ENCODE measurements at places on chromosomes 1 and 21.

DNA sequence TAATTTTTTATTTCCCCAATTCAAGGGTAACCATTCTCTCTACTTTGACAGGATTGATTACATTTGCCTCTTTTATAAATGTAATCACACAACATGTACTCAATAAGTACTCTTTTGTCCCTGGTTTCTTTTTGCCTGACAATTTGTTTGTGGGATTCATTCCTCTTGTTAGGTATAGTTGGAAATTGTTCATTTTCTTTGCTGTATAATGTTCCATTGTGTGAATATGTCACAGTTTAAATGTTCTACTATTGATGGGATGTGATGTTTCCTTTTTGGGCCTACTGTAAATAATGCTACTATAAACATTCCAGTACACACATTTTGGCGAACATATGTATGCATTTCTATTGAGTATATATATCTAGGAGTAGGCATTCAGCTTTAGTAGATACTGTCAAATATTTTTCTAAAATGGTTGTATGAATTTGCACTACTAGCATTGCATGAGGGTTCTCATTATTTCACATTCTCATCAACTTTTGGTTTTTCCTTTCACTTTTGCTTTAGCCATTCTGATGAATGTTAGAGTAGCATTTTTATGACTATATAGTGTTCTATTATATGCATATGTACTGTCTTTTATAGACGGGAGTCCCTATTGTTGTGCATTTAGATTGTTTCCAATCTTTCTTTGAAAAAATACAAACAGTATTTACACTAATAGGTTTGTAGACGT lies 35.0 kb upstream of the PRKACB start:
- no peak for DNase-seq

- no peak for DNase-seq
These were observed 48.1 kb upstream of the FOXO6 start for GRCh38 chr1:41312991-41313645.

GRCh38 chr1:226762988-226763904 lies 24.2 kb upstream of the ITPKB start:
- no peak for DNase-seq

- DNase-seq = no peak
These were observed 1554.0 kb downstream of the KCNT2 start for GRCh38 chr1:195054217-195054687.

DNA sequence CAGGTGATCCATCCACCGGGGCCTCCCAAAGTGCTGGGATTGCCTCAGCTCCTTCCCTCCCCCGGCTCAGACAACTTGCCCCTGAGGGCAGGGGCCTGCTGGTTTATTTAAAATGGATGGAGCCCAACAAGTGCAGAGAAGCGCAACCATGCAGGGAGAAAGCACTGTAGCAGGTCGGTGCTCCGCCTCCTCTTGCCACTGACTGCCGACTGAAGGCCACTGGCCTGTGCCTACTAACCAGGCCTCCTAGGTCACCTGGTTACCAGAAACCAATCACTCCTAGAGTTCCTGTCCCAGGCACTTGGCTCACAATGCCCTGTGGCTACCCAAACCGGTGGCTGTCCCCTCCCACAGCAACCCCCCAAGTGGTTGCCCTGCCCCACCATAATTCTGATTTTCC lies 35.9 kb downstream of the ZNF695 start:
- DNase-seq = no peak

GRCh38 chr1:223269006-223269405 lies 95.0 kb downstream of the SUSD4 start:
- DNase-seq = no peak

DNA sequence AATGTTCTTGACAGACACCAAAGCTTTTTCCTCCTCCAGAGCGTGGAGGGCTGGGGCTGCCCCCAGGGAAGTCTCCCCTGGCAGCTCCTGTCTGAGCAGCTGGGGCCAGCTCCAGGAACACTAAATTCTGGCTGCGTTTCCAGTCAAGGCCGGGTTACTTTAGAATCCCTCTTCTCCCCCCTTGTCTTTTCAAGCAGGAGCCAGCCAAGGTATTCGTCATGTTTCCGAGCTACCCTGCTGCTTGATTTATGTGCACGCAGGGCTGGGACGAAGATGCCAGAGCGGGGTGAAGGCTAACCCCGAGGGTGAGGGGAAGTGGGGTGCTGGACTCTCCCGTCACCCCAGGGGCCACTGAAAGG lies 68.1 kb upstream of the ANGPTL1 start:
- no peak for DNase-seq

GRCh38 chr1:235067396-235068157 lies 61.1 kb downstream of the TOMM20 start:
- peak; percentile 24 for DNase-seq

GRCh38 chr1:86866665-86867064 lies 47.3 kb downstream of the SELENOF start:
- no peak for DNase-seq

DNA sequence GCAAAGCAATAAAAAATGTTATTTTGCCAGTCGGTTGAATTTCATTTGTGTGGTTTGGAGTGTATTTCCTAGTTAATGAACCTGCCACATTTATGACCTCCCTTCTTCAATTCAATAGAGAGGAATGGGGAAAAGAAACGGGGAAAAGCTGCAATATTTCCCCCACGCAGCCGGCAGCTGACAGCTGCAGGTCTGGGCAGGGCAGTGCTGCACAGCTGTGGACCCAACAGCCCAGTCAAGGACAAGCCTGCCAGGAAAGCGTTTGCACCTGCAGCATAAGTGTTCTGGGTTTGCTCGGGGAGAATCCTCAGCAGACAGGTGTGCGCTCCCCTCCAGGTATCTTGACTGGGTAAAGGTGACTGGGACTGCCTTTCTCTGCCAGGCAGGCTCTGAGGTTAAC lies 53.4 kb downstream of the FBXO2 start:
- no peak for DNase-seq

DNA sequence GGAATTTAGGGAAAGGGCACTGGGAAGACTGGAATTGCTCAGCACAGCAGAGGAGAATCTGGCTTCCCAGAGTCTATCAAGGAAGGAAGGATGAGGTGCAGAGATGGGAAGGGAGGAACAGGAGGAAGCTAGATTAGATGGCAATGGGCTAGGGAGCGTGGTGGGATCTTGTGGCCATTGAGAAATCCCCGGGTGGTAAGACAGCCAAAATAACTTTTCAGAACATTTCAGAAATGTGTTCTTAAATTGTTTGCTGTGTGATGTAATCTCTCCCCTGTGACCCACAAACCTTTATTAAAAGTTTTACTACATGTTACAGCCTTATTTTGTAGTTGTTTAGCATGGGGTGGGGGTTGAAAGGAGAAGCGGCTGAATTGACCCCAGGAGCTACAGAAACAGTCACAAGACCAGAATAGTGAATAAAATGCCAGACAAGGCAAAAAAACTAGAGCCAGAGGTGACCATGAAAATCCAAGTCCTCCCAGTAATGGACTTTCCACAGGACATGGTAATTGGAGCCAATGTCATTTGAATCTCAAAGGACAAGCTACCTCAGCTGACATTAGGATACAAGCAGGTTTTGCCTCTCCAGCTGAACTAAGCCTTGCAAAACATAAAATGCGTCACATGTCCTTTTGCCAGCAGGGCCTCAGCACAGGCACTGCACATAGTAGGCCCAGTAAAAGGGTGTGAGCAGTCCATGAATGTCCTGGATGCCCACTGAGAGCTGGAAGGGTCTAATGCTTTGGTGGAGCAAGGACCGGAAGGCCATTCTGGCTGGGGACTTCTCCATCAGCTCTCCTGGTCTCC lies 980 bp upstream of the AHCYL1 start:
- DNase-seq = no peak

GRCh38 chr1:215045698-215046308 lies 36.7 kb upstream of the KCNK2 start:
- DNase-seq = no peak

- no peak for DNase-seq
These were observed 69.7 kb downstream of the CD46 start for GRCh38 chr1:207821464-207822045.

- DNase-seq = no peak
These were observed 1.2 kb upstream of the DENND1B start for GRCh38 chr1:197776351-197777105.

GRCh38 chr1:244060686-244061085 lies 9.6 kb downstream of the ZBTB18 start:
- no peak for DNase-seq

- no peak for DNase-seq
These were observed 110.9 kb upstream of the C1orf174 start for GRCh38 chr1:4010814-4011605.

GRCh38 chr1:25929016-25929415 lies 22.8 kb upstream of the STMN1 start:
- no peak for DNase-seq

GRCh38 chr21:35711213-35711612 lies 349.1 kb downstream of the SETD4 start:
- no peak for DNase-seq

DNA sequence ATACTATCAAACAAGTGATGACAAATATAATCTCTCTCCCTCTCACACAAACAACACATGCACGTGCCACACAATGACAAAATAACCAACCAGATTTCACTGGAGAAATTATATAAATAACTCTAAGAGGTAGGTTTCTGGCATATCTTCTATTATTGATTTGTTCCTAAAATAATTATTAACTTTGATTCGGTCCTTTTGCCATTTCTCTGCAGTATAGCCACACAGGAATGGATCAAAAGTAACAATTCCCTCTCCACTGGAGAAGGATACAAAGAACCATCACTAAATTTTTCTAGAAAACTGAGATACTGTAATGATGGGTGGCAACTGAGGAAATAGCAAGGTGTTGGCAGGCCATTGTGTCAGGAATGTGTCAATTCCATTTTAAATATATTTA lies 33.4 kb downstream of the ARNT start:
- DNase-seq = no peak

DNA sequence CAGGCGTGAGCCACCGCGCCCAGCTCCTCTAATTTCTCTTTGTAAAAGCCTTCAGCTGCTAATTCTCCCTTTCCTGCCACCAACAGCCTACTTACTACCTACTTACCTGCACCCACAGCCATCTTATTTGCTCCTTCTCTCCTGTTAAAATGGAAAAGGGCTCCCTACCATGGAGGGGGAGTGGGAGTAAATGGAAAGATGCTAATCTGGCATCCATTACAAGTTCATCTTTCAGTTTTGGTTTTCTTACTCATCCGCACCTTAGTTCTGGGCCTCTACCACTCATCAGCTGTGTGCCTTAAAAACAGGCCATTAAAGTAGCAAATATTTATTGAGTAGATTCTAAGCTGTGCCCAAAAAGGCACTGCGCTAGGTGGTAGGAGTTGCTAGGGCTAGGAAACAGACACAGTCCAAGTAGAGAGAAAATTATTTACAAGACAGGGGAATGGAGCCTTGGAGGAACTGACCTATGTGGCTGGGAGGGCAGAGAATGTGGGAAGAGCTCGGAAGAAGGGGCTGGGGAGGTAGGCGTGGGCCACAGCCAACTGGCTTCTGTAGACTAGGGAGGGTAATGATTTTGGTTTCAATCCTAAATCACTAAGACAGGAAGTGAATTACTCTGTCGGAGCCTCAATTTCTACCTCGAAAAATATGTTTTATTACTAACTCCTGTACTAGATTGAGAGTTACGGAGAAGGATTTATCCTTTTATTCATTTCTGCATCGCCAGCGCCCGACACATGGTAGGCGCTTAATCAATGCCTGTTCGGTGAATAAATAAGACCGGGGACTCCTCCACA lies 685 bp upstream of the DDI2 start:
- DNase-seq = no peak

GRCh38 chr1:25650289-25650576 lies 33.6 kb downstream of the MAN1C1 start:
- DNase-seq = no peak

DNA sequence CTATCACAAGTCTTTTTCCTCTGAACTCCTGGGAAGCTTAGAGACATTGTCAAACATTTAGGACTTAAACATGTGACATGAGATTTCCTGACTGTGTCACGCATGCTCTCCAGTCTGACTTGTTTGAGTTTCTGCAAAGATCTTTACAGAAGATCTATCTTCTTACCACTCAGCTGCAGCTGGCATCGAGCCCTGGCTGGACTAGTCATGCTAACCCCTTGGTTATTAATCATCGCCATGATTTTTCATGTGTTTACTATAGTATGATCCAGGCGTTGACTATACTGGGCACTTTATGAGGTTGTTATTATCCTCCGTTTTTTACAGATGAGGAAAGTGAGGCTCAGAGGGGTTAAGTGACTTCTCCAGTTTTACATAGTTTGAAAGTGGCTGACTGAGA lies 18.1 kb upstream of the IRF2BP2 start:
- no peak for DNase-seq

- DNase-seq = no peak
These were observed 8.1 kb upstream of the NCF2 start for GRCh38 chr1:183598386-183598785.

GRCh38 chr1:34532113-34532512 lies 222.7 kb upstream of the GJB5 start:
- no peak for DNase-seq

GRCh38 chr1:26029864-26030481 lies 8.4 kb downstream of the EXTL1 start:
- peak; percentile 25 for DNase-seq

DNA sequence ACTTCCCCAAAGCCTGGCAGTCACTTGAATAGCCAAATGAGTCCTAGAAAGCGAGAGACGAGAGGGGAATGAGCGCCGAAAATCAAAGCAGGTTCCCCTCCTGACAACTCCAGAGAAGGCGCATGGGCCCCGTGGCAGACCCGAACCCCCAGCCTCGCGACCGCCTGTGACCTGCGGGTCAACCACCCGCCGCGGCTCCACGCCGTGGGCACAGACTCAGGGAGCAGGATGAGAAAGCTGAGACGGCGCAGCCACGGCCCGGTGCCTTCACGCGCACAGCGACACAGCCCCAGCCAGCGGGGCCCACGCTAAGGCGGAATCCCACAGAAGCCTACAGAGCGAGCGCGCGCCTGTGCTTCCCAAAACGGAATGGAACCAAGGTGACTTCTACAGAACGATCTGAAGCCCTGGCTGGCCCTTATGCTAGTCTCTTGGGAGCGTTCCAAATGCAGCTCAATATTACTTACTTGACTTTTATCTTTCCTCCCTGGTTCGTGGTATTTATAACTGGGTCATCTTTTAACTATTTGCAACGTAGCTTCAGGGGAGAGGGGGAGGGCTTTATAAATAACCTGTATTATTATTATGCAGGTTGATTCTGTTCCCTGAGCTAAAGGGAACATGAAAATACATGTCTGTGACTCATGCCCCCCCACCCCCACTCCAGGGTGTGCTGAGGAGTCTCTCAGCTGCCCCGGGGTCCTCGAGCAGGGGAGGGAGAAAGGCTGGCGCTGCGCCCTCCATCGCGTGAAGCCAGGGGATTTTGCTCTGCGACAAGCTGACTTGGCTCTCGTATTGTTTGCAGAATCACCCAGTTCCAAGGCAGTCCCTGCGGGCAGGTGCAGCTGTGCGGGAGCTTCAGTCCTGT lies 1.7 kb downstream of the TSPEAR start:
- DNase-seq = peak; percentile 42

DNA sequence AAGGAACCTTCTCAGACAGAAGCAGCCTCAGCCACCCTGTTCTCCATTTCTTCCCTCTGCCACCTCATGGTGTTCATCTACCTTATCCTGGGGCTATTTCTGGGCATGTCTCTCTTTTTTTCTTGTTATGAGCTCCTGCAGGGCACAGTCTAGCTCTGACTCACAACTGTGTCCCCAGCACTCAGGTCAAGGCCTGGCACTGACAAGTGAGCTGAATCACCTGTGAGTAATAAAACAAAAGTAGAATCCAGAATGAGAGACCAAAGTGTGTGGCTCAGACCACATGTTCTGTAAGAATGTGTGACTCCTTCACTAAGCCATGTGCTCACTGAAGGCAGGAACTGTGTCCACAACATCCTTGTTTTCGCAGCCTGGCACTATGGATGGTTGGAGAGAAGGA lies 23.2 kb downstream of the C1orf94 start:
- DNase-seq = no peak
